ENCODE measurements at places on chromosomes 7 and 10. TPM values are rescaled to one million over a fixed set of nuclear protein-coding genes. Genes with fewer than 3 reads are reported as not detected.

KIF20B gene
- 4.8 TPM for total RNA-seq

TMEM236 gene
- total RNA-seq, result 1.7 TPM

AOC1 gene
- total RNA-seq, result not detected

TRIM73 gene
- 9.3 TPM for total RNA-seq

SORBS1 gene
- total RNA-seq, result 590 TPM

ACSL5 gene
- total RNA-seq, result 12.3 TPM

ADGRA1 gene
- total RNA-seq, result not detected

TRIL gene
- total RNA-seq, result 2.5 TPM

VPS37D gene
- 4.2 TPM for total RNA-seq

GBX1 gene
- not detected for total RNA-seq

LIPM gene
- total RNA-seq, result not detected

MINDY4 gene
- total RNA-seq, result 19.9 TPM

FANK1 gene
- 0.59 TPM for total RNA-seq

BICC1 gene
- 31.0 TPM for total RNA-seq

INTS15 gene
- 63.0 TPM for total RNA-seq

ANKRD30A gene
- total RNA-seq, result not detected

AKR1C3 gene
- total RNA-seq, result 55.8 TPM

CDK6 gene
- total RNA-seq, result 30.2 TPM

STK17A gene
- 9.2 TPM for total RNA-seq

PRSS2 gene
- total RNA-seq, result 78.0 TPM

SLC18A2 gene
- not detected for total RNA-seq

WASHC2C gene
- total RNA-seq, result 39.0 TPM

BMS1 gene
- 14.2 TPM for total RNA-seq

DNA sequence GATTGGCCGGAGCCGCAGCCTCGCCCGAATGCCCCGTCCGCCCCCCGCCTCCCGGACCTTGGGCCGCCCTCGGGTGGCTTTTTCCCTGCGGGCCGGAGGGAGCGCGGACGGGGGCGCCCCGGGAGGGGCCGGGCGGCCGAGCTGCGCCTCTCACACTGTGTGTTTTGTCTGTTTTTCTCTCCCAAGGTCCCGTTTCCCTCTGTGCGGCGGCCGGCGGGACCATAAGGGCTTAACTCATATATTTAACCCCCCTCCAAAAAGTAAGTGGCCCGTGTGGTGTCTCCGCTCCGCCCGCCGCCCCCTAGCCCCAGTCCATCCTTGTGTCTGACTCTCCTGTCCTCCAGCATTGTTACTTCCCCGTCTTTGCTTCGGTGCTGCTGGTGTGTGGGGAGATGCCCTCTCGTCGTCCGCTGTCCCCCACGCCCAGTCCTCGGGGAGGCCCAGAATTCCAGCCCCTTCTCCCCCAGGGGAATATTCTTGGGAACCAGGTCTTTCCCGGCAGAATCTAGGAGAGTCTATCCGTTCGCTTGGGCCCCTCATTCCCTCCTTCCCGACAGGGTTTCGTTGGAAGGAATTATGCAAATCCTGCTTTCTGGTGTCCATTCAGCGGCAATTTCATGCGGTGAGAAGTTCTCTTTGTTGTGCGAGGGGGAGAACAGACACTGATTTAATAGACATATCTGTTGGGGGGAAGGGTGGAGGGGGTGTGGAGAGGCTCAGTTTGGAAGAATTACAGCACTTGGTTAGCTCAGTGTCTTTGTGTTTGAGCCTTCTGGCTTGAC is 1.3 kb downstream of the LCOR start:
- no peak for DNase-seq

- DNase-seq, result no peak
These were observed 28.6 kb upstream of the RHBDD2 start for GRCh38 chr7:75850235-75850634.

DNA sequence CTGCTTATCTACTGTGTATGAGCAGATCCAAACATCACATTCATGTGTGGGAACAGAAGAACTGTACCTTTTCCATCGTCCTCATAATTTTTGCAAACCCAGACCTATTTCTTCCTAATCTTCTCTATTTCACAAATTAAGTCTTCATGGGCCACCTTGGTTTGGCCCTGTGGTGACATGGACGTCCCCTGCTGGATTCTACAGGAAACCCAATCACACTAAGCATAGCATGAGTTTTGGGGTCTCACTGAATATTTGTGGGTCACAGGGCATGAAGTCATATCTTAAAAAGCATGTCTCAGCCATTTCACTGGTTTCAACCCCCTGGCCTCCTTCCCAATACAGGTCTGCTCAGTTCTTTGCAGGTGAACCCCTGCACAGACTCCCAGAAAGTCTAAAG is 35.8 kb upstream of the CDCA7L start:
- DNase-seq, result no peak

GRCh38 chr7:123660514-123661354 is 5.1 kb downstream of the LMOD2 start:
- no peak for DNase-seq

GRCh38 chr10:36265741-36266140 is 623.6 kb upstream of the FZD8 start:
- DNase-seq, result no peak

GRCh38 chr10:121284936-121285335 is 313.3 kb downstream of the FGFR2 start:
- no peak for DNase-seq

GRCh38 chr10:19970256-19970655 is 154.0 kb downstream of the PLXDC2 start:
- DNase-seq, result no peak

GRCh38 chr7:150396426-150396825 is 17.3 kb downstream of the ZNF775 start:
- DNase-seq, result no peak

DNA sequence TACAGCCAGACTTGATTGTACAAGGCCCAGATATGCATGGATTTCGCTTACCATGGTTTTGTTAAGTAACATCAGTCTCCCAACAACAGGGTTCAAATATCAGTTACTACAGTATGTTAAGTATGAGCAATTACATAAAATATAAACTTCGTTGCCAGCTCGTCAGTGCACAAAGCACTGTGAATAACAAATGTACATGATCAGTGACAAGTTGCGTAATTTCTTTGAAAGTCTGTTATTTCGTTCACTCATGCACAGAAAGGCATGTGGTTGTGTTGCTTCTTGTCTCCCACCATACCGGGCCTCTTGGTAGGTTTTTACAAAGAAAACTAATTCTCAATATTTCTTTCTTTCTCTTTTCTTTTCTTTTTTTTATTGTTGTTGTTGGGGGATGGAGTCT is 12.5 kb upstream of the ZNF487 start:
- DNase-seq, result no peak

DNA sequence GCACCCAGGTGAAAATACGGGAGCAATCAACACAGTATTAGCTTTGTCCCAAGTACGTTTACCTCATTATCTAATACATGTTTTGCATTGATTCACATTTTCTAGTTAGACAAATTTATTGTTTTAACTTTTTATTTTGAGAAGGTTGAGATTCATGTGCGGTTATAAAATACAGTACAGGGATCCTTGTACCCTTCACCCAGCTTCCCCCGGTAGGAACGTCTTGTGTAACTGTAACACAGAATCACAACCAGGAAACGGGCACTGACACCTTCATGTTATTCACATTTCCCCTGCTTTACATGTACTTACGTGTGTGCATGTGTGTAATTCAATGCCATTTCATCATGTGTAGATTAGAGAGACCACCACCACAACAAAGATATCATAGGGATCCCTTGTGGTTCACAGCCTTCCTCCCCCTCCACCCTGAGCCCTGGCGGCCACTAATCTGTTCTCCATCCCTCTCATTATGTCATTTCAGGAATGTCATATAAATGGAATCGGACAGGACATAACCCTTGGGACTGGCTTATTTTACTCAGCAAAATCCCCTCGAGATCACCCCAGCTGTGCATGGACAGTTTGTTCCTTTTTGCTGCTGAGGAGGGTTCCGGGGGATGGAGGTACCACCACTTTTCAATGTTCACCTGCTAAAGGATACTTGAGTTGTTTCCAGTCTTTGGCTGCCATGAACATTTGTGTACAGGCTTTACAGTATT is 46.5 kb upstream of the C10orf71 start:
- DNase-seq, result no peak

- DNase-seq, result no peak
These were observed 265.4 kb downstream of the KCND2 start for GRCh38 chr7:120538335-120538734.

GRCh38 chr10:103990121-103990520 is 23.2 kb downstream of the SLK start:
- no peak for DNase-seq

DNA sequence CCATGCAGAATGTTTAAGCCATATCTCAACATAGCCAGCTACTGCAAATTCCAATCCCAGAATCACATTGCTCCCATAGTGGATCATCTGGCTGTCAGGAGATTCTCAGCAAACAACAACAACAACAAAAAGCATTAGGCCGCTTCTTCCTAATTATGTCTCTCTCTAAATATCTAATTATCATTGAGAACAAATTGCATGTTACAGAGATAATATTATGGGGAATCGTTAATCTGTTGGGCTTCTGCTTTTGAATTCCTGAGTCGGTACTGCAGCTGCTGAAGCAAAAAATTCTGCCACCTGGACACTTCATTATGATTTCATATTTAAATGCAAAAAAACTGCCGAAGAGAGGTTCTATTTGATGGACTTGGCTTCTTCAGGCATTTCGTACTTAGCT is 388.7 kb downstream of the GFRA1 start:
- no peak for DNase-seq

GRCh38 chr10:68110027-68110426 is 739 bp downstream of the MYPN start:
- no peak for DNase-seq

DNA sequence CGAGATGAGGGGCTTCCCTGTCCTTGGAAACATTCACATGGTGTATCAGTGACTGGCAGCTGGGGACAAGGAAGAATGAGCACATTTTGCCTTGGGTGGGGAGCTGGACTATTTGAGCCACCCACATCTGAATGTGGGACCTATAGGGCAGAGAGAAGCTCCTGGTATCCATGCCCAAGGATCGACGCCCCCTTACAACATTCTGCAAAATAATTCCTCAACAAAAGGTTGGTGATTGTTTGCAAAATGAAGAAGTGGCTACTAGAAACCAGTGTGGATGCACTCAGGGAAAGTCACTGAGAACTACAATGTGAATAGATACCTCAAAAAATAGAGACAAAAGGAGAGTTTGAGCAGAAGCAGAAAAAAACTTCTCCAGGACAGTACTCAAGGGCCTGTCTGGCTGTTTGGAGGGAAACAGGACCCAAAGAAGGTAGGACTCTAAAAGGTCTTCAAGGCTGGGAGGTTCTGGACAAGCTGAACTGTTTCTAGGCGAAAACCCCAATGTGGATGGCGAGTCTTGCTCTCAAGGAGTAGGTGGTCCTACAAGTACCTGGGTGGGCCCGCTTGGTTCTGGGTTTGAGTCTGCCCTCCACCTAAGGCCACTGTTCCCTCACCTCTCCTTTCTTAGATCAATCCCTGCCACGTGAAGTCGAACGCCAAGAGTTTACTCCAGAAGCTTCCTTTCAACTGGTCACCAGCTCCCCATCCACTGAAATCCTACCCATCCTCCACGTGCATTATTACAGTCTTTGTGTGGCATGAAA is 125.0 kb upstream of the ZNF746 start:
- DNase-seq, result no peak

GRCh38 chr10:809671-810350 is 120.3 kb upstream of the DIP2C start:
- DNase-seq, result no peak

- DNase-seq, result no peak
These were observed 345.7 kb downstream of the GLRX3 start for GRCh38 chr10:130481936-130482335.

DNA sequence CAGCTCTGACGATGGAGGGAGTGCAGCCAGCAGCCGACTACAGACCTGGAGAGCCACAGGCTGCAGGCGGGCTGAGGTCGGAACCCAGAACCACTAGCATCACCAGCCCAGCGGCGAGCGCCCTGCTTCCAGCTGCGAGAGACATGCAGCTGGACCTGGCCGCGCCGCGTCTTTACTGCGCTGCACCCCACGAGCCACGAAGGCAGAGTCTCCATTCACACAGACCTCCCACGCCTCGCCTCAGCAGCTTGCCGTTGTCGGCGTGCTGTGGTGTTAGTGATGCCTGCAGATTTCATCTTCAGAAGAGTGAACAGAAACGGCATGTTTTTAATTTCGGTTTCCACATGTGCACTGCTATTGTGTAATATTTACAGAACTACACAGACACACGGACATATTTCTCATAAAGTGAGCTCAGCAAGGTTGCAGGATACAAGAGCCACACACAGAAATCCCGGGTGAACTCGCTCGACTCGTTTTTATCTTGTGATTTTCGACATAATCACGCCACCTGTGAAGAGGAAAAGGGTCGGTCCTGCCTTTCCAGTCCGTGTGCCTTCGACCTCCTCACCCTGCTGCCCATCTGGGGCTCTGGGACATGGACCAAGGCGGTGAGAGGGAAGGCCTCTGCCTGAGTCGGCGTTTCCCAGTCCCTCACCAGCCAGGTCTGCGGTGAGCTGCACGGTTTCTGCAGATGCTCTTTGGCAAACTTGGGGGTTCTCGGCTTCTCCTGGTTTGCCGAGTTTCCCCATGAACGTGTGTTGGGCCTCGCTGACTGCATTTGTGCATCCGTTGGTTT is 252.2 kb downstream of the ELFN1 start:
- no peak for DNase-seq

- no peak for DNase-seq
These were observed 911 bp upstream of the HNRNPH3 start for GRCh38 chr10:68330852-68331454.

GRCh38 chr7:109696723-109697122 is 1127.0 kb downstream of the DNAJB9 start:
- no peak for DNase-seq

DNA sequence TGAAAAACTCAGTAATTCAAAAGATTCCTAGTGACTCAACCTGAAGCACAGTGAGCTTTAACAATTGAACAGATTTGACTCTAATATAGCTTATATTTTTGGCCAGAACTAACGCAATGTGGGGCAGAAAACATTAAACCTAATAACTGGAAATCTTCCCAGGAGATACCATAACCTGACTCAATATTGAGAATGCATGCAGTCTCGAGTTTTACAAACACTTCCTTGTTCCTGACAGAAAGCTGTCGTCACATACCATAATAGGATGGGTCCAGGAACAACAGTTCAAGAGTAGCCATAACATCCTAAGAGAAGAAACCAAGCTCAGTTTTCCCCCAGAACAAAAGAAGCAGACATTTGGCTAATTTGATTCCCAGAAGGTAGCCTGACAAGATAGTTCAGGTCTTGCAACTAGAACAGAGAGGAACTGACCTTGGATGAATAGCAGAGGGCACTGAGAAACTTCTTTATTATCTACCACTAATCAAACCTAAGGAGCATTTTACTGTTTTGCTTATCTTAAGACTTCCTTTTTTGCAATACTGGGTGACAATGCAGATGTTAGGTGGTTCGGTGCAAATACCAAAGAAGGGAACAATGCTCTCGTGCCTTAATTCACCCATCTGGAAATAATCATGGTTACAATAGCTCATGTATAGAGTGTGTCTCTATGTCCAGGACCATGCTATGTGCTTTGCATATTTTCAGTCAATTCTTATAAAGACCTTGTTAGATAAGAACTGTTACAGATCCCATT is 38.6 kb upstream of the ACSL5 start:
- no peak for DNase-seq

- DNase-seq, result no peak
These were observed 70.9 kb upstream of the CHST15 start for GRCh38 chr10:124164264-124164663.

- no peak for DNase-seq
These were observed 440.7 kb downstream of the PLXDC2 start for GRCh38 chr10:20256969-20257368.

Measured in tibial nerve (tissue), 4 donors.